ENCODE measurements at places on chromosomes 3 and 15.

- no peak for DNase-seq
These were observed 87.0 kb upstream of the KCNAB1 start for GRCh38 chr3:156033428-156033827.

GRCh38 chr3:127144631-127145030, 48.3 kb upstream of the PRR23E start:
- DNase-seq: no peak

DNA sequence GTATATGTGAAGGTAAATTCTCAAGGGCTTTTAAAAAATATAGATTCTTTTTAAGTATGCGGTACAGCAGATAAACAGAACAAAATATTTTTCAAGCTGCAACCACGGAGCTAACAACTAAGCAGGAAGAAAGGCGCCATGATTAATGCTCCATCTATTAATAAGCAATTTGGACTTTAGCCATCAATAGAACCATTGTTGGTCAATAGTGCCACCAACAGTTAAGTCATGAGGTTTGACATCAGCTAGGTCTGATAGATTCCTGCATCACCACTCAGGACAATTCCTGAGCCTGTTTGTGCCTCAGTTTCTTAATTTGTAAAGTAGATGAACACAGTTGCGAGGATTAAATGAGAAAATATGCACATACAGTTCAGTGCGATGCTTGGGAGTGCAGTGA, 65.1 kb upstream of the FAM3D start:
- no peak for DNase-seq

DNA sequence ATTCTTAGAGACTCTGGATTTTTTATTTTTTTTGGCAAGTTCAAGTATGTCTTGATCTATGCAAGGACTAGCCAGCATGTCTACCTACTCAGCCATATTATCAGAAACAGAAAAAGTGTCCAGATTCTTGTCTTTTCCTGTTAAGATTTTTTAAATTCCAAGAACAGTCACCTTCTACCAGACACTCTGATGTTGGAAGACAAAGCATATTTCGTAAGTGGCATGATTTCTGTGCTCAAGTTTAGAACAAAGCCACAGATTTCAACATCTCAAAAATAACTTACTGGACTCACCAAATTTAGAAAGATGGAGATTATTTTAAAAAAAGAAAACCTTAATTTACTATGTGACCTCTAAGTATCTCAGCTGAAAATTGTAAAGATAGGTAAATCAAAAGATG, 61.9 kb downstream of the GOLGA6L7 start:
- peak; percentile 73 for DNase-seq

Data from astrocyte (in vitro differentiated cells and primary cell).